ENCODE measurements at places on chromosomes 16 and 17.

- DNase-seq, result peak; percentile 13
- H3K4me3 ChIP-seq, result no peak overlapping the region
- peaks cover 36% of the 10 kb centered on the region for H3K4me1 ChIP-seq
- H3K27me3 ChIP-seq, result no peaks in the 10 kb centered on the region
- peaks cover 40% of the 10 kb centered on the region for H3K36me3 ChIP-seq
- H3K27ac ChIP-seq, result no peak overlapping the region
Observed at GRCh38 chr17:48374650-48375230, 55.3 kb downstream of the SKAP1 start.

- H3K4me1 ChIP-seq, result no peaks in the 10 kb centered on the region
- no peaks in the 10 kb centered on the region for H3K36me3 ChIP-seq
- peaks cover 12% of the 10 kb centered on the region for H3K27me3 ChIP-seq
- H3K27ac ChIP-seq, result no peak overlapping the region
- no peak for DNase-seq
Observed at GRCh38 chr17:72353502-72353901, 232.7 kb downstream of the SOX9 start.

DNA sequence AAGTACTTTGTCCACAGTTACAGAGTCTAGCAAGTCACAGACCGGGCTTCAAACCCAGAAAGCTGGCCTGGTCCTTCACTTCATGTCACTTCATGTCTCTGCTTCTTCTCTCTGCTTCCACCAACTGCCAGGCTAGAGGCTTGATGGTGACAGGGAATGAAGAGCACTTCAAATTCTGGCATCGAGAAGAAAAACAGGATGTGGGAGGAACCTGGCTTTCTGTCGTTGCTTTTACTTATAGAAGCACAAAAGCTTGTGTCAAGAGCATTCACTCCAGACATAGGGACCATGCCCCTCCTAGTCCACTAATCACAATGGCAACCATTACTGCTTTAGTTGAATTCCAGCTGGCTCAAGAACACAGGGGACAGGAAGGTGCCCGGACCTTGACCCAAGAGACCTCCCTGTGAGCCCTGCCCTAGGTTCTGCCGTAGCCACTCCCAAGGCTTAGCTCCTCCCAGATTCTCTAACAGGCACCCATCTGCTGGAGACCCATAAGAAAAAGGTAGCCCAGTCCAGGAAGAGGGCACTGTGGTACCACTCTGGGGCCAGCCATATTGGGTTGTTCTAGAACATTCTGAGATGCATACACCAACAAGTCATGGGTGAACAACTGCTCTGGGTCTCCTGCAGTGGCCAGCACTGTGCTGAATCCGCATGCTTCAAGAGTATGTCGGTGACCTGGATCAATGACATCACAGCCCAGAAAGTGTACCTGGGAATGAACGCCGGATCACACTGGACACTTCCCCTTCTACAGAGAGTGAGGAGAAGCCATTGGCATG, 181.8 kb downstream of the C16orf95 start:
- H3K4me1 ChIP-seq, result no peaks in the 10 kb centered on the region
- H3K36me3 ChIP-seq, result peaks cover 7% of the 10 kb centered on the region
- no peak overlapping the region for H3K27ac ChIP-seq

- no peak for DNase-seq
- H3K4me3 ChIP-seq, result no peak overlapping the region
- H3K36me3 ChIP-seq, result peaks cover 7% of the 10 kb centered on the region
- no peaks in the 10 kb centered on the region for H3K27me3 ChIP-seq
Observed at GRCh38 chr17:82964851-82965341, 114.5 kb upstream of the METRNL start.

DNA sequence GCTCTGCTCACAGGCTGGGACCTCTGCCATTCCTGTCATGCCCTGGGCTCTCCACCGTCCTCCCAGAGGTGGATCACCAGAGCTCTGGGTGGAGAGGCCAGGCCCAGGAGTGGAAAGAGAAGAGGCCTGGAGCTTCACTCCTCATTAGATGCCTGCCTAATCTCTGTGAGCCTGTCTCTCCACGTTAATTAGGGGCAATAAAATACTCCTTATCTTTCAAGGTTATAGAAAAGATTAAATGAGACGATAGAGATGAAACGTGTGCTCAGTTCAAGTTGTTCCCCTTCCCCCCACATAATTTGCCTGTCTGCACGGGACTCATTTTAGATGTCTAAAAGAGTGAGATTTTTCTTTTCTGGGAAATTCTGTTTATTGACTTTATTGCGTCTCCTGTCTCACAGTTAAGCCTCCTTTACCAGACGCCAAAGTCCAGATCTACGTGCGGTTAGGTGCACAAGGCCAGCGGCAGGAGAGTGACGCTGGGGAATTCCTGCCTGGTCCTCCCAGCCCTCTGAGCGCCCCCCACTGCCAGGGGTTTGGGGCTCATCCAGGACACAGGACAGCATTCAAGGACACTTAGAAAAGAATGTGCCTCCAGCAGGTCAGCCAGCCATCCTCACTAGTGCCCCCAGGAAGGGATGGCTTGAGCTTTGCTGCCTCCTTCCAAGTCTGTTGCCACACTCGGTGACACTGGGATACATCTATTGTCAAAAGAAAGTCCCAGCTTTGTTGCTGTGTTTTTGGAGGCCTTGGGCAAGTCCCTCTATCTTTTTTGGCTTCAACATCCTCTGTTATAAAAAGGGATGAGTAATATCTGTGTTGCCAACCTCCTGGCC, 42.3 kb downstream of the TBX4 start:
- no peak overlapping the region for H3K4me3 ChIP-seq
- no peak overlapping the region for H3K27ac ChIP-seq
